ENCODE measurements at places on chromosomes 11 and 22.

DNA sequence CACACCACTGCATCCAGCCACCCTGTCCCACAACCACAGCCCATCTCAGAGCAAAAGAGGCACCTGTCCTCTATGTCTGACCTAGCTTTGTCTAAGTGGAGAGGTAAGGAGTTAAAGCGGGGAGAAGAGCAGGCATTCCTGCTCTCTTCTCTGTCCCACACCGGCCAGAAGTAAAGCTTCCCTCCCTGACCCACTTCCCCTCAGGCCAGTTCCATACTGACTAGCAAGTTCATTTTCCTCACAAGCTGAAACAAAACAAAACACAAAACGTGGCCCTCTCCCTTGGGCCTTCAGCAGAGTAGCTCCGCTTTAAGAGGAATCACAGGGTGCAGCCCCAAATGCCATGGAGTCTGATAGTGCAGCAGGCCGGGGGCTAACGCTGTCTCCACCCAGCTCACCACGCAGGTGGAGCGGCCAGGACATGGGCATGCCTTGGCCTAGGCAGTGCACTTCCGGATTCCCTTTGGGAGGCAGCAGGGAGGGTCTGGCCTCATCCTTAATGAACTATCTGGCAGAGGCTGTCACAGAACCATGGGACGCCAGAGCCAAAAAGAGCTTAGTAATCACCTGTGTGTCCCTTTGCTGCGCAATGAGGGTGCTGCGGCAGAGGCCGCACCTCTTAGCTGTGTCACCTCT, 34.0 kb downstream of the FLI1 start:
- no peak for DNase-seq

DNA sequence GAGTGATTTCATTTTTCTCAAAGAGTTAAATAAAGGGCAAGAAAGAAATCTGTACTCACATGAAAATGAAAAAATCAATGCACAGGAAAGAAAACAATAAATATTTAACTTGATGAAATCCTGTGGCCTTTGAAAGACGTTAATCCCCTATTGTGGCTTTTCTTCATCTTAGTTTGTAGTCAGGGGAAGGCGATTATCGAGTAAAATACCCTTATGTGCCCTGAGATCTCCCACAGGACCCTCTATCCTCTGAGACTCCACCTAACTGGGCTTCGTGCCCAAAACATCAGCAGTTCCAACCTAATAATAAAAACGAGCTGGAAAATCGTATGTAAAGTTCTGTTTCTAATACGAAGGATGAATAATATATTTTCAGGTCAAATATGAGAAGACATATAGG, 208.2 kb upstream of the ZC3H12C start:
- DNase-seq, result no peak

- DNase-seq, result no peak
Measured at GRCh38 chr22:31509061-31509762, 12.9 kb downstream of the SFI1 start.

- no peak for DNase-seq
Measured at GRCh38 chr11:63567044-63567840, 4.1 kb upstream of the PLAAT2 start.

- DNase-seq, result no peak
Measured at GRCh38 chr11:123487157-123487744, 57.2 kb downstream of the GRAMD1B start.

DNA sequence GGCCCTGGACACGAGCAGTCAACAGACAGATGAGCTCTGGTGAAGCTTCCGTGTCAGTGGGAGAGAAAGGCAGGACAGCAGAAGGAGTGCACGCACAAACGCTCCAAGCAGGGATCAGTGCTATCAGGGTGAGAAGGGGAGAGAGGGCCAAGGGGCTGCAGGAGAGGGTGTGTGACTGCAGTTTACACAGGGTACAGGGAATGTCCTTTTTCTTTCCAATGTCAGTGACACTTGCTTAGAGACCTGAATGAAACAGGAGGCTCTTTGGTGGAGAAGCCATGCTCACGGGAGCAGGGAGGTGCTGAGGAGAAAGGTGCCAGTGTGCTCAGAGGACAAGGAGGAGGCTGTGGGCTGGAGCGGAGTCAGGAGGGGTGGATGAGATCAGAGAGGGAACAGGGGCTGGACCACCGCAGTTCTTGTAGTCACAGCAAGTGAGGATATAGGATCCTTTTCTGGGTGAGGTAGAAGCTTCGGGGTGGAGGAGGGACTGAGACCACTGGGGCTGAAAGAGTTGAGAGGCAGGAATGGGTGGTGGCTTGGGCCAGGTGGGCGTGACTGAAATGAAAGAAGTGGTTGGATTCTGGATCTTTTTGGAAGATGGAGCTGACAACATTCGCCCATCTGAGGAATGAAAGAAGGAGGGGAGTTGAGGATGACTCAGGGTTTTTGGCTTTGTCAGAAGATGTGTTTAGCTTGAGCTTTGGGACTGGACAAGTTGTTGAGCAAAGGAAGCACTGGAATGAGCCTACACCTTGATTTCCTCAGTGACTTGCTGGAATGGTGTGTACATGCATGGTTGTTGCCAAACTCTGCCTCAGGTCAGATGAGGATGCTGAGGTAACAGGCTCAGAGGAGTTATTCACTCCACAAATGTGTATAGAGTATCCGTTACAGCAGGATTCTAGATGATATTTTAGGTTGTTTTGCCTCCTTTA, 87.9 kb downstream of the ADAMTS15 start:
- DNase-seq, result no peak

DNA sequence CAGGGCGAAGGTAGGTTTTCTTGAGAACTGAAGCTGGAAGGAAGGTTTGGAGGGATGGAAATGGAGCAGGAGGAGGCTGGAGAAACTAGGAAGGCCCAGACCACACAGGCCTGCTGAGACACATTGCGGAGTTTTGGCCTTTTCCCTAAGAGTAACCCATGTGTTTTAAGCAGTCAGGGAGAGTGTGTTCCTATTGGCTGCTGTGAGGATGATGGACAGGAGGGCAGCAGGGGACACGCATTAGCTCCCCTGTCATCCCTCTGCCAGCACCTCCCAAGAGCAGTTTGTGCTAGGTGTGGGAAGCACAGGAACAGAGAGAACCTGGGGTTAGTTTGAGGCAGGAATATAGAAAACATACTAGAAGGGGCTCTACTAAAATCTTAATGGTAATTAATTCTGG, 842.1 kb downstream of the TBC1D22A start:
- no peak for DNase-seq

GRCh38 chr11:113593698-113594308, 112.3 kb downstream of the TMPRSS5 start:
- DNase-seq, result no peak

- DNase-seq, result no peak
Measured at GRCh38 chr22:37860796-37861421, 11.7 kb downstream of the EIF3L start.

GRCh38 chr11:95066716-95067038, at the start of gene SRSF8:
TSS of gene SRSF8 (plus strand) at chr11:95066919. CDS start at chr11:95067227, 308 bp downstream.
- no peak for DNase-seq

DNA sequence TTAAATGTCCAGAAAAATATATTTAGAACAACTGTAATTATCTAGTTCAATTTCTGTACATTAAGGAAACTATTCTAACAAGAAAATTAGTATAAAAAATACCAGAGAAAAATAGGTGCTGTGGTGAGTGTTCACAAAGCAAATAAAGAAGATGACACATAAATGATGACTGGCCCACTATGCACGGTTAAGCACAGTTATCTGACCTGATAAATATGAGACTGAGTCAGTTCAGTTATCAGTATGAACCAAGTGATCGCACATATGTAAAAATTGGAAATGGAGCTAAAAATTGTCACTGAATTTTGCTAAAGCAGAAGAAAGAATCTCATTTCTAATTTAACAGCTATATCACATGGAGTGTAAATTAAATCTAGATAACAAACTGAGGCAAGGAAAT, 18.8 kb upstream of the MAML2 start:
- no peak for DNase-seq

DNA sequence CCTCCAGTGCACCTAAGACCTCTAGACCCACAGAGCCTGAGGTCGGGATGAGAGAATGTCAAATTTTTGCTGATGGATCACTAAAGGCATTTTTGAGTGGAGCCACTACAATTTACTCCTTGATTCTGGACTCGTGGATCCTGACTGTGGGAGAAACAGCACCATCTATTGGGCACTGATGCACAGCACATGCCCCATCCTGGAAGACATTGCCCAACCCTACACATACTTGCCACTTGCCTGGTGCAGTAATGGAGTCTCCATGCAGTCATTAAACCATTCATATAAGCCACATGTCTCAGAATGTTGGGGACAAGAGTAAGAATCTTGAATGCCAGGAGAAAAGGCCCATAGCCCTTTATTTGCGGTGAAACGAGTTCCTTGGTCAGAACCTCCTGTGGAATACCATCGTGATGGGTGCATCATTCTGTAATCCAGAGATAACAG, 103.9 kb downstream of the GGTLC2 start:
- no peak for DNase-seq

DNA sequence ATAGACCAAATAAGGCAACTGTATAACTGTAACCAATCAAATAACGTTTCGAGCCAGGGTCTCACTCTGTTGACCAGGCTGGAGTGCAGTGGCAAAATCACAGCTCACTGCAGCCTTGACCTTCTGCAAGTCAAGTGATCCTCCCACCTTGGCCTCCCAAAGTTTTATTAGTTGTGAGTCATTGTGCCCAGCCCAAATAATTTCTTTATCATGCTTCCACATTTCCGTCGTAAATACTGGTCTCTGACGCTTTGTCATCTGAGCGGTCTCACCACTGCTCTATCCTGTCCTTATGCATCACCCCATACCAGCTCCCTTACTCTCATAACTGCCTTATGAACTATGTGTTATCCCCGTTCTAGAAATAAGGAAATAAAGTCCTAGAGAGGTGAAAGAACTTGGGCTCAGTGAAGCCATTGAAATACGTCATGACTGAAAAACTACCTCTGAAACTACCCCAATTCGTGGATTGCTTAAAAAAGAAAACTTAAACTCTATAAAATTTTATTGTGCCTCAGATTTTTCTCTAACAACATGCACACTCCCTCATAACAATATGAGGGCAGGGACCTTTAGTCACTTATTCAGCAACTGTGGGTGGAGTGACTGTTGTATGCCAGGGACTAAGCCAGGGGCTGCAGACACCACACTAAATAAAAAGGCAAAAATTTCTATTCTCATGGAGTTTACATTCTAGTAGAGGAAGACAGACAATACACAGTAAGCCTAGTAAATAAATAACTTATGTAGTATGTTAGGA, 15.8 kb upstream of the RTN4RL2 start:
- DNase-seq, result no peak

- no peak for DNase-seq
Measured at GRCh38 chr22:38009000-38009806, 24.8 kb upstream of the SOX10 start.

GRCh38 chr11:41309111-41309522, 150.3 kb downstream of the LRRC4C start:
- no peak for DNase-seq

DNA sequence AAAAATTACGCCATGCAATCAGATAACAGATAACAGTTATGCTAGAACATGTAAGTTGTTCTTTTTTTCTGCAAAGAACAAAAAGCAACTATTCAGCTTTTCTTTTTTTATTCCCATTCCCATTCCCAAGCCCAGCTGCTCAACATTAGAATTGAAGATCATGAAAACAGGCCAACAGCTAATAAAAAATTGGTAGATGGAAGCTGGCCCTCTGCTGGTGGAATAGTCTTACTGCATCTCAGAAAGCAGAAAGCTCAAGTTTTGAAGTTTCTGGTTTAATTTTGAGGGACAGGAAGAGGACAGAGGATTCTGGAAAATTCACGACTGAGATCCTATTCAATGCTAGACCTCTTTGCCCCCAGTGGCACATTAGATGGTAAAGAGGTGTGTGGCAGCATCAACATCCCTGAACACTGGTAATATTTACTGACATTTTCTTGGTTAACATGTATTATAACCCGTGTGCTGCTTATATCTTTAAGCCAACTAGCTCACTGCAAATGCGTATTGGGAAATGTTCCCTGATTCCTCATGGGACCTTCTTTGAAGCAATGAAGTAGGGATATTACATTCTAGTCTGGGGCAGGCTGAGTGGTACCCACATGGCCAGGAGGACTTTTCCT, 591.2 kb downstream of the OPCML start:
- DNase-seq, result no peak

- DNase-seq, result peak; percentile 96
Measured at GRCh38 chr11:128497061-128497775, 90.1 kb downstream of the ETS1 start.

DNA sequence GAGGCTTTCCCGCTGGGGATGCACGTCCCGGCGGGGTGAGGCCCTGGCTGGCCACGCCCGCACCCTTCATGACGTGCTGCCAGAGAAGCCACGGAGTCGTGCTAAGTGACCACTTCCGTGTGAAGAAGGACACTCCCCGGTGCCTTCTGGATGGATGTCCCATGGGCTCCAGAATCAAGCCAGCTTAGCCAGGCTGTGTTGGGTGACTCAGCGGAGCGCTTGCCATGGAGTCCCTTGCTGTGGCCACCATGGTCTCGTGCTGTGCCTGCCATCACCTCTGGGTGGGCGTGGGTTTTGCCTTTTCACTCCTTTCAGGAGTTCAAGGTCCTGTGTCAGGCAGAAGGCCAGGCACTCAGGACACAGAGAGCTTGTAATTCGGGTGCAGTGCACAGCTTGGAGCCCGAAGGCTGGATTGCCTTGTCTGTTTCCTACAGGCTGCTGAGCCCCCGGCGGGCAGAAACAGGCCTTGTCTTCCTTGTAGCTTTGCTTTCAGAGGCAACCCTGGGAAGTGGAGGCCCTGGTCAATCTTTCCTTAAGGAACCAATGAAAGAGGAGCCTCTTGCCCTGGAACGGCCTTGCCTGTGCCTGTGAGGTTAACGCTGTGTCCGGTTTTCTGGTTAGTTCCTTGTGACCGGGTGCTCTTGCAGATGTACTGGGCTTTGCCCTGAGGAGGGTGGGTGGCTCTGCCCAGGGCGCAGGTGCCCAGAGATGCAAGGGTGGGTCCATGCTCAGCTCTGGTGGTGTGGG, 268.6 kb downstream of the TBC1D22A start:
- DNase-seq, result no peak

- DNase-seq, result no peak
Measured at GRCh38 chr22:49151256-49152126, 676.2 kb downstream of the BRD1 start.

DNA sequence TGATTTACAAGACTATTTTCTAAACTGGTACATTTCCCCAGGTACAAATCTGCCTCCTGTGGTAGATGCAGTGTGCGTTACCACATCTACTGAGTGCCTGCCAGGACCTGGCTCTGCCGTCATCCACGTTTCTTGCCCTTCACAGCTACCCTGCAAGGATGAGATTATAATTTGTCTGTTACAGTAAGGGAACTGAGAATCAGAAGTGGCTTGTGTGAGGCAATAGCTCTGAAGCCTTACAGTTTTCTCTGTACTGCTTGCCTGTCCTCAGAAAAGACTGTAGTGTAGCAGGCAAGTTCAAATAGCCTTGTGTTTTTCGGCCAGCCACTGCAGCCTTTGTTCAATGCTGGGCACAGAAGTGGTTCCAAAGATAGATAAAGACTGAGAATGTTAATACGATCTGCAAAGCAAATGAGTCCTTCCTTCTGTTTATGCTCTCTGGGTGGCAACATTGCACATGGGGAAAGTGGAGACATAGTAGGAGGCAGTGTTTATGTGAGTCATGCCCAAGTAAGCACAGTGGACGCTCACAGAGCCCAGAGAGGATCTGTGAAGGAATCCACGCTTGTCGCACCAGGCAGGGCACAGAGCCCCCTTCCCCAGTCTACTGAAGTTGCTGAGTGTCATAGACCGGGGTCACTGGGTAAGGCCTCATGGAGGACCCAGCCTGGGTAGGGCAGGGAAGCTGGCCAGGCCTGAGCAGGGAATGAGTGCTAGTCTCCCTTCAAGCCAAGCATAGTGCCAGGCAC, 49.1 kb downstream of the MICAL2 start:
- DNase-seq, result peak; percentile 77
